ENCODE measurements at places on chromosomes 12 and 14.

- no peak for DNase-seq
Measured at GRCh38 chr12:8819666-8819980, 2.8 kb upstream of the A2ML1 start.

GRCh38 chr12:110577864-110578693 is 5.0 kb downstream of the PPTC7 start:
- DNase-seq = peak; percentile 42

DNA sequence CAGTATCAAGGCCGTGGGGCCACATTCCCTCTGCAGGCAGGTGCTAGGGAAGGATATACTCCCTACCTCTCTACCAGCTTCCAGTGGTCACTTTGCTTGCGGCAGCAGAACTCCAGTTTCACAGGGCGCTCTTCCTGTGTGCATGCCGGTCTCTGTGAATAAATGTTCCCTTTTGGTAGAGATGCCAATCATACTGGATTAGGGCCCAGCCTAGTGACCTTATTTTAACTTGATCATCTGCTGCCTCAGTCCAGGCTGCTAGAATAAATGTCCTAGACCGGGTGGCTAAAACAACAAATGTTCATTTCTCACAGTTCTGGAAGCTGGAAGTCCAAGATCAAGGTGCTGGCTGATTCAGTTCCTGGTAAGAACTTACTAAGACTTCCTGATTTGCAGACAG is 198.8 kb upstream of the TMEM132C start:
- DNase-seq = no peak

- DNase-seq = no peak
Measured at GRCh38 chr12:44667461-44667860, 208.7 kb downstream of the NELL2 start.

DNA sequence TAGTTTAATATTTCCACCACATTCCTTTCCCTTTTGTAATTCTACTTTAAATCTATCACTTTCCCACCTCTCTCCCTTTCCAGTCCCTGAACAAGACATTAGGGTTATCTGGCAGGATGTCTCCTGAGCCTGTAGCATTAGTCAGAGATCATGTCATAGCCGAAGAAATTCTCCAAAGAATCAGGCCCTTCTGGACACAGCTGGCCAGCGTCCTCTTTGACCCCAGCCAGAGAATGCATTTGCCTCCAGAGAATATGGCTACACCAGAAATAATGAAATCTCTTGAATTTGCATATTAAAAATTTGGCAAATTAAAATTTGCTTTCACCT is 56.7 kb downstream of the NTF3 start:
- no peak for DNase-seq

DNA sequence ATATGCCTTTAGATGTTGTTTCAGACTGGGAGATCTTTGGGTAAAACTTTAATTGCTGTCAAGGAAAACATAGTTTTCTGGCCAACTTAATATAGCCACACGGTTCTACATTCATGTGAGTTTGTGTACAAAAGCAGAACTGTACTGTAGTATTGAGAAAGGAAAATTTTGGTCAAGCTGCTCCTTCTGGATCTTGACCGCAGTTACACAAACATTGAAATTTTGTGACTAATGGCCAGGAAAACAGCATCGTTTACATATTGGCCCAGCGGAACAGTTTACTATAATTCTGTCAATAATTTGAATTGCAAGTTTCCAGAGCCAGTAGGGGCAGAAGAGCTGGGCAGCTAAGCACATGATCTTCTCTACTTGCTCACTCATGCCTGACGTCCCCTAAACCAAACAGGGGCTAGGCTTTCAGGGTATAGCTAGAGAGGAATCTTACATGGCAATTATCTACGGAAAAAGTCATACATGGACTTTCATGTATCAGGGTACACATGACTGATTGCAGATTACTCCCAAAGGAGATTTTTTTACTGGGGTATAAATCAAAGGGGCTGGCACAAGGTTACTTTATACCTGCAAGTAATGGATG is 11.4 kb upstream of the ART4 start:
- DNase-seq = no peak

- DNase-seq = no peak
Measured at GRCh38 chr14:22887990-22888378, 5.0 kb downstream of the REM2 start.

- DNase-seq = no peak
Measured at GRCh38 chr12:4717806-4718205, 2.4 kb upstream of the GALNT8 start.

DNA sequence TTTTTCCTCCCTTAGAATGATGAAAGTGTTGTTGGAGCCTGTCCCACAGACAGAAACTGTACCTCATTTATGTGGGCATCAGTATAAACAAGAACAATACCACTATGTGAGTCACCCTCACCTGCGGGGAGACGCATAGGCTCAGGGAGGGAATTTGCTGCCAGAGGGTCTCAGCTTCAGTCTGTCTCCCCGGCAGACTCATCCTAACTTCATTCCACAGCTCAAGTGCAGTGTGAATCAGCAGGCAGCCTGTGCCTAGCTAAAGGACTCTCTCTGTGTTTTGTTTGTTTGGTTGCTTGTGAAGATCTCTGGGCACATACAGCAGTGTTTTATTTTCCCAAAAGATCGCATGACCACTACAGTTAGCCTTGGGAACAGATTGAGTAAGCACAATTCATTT is 98.9 kb downstream of the PRKCH start:
- DNase-seq = no peak

DNA sequence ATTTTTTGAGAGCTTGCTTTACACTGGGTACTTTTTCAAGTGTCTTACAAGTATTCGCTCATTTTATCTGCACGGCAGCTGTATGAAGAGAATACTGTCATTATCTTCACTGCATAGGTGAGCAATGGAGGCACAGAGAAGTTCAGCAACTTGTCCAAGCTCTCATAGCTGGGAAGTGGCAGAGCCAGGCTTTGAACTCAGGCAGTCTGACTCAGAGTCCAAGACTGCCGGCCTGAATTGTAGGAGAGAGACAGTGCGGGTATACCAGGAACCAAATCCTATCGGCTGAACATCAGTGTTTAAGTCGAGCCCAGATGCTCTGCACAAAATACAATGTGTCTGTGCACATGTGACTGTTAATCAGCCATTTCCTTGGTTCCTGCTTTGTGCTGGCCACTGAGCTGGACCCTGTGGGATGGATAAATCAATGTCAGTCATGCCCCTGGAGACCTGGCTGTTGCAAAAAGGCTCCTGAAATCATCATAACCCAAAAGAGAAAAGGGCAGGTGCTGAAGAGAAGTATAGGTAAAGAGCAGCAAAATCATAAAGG is 474.6 kb downstream of the DPF3 start:
- DNase-seq = no peak

DNA sequence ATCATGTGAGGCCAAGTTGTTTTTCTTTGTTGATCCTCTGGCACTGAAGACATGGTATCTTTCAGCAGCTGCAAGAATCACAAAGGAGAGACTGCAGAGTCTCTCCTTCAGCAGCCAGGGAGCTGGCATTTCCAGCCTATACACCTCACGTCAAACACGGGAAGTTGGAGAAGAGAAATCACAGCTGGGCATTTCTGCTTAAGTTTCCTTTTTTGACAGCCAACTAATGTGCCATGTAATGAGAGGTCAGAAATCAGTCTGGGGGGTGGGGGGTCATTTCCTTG is 28.3 kb downstream of the PHLDA1 start:
- DNase-seq = no peak

DNA sequence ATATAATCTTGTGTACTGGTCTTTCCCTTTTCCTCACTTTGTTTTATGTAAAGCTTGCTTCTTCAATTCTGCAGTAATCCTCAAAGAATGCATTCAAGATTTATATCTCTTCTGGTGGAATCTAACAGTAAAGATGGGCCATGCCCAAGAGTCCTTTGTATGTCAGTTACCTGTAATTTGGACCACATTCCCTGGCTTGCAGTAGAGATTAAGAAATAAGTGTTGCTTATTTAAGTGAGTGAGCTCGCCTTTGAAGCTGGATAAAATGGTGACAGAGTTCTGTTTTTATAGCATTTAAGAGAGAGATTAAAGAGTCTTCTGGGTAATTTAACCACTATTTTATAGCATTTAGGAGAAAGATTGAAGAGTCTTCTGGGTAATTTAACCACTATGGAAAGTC is 262.1 kb upstream of the ATP2B1 start:
- no peak for DNase-seq

DNA sequence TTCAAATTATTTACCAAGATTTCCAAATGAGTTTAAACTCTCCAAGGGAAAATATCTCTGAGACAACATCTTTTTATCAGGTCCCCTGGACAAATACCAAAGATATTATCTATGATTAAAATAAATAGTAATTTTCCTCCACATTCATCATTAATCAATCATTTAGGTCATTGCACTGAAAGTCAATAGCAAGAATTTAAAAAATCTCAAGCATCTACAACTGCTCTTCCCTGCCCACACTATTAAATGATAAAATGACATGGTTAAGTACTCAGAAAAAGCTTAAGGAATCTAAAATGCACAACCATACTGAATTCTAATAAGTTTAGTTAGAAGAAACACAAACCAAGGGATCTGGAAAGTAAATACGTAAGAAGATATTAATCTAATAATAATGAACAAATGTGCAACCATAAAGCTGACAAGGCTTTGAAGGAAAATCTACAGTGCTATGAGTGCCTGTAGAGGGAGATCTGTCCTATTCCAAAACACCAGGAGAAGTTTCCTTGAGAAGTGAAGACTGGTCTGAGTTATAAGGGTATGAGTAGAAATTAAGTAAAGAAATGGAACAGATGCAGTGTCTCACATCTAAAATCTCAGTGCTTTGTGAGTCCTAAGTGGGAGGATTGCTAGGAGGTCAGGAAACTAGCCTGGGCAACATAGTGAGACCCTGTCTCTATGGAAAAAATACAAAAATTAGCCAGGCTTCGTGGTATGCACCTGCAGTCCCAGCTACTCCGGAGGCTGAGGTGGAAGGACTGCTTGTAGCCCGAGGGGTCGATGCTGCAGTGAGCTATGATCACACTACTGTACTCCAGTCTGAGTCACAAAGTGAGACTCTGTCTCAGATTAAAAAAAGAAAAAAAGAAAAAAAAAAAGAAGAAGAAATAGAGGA is 19.2 kb downstream of the INTS13 start:
- no peak for DNase-seq

DNA sequence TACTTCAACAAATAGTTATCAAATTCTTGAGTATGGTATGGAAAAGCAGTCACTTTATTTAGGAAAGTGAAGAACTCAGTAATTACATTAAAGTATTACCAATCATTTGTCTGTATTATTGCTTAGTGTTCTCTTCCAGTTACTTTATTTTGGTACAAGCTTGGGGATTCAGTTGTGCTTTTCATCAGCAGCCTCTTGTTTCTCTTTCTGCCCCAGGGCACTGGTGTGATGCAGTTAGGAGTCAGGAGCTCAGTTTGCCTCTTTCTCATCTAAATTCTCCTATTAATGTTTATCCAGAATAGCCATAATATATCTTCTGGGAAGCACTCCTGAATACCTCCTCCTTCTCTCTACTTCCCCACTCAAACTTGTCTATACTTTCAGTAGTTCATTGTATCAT is 25.7 kb downstream of the PMCH start:
- DNase-seq = no peak

GRCh38 chr12:105980085-105980484 is 158.7 kb downstream of the NUAK1 start:
- DNase-seq = no peak

DNA sequence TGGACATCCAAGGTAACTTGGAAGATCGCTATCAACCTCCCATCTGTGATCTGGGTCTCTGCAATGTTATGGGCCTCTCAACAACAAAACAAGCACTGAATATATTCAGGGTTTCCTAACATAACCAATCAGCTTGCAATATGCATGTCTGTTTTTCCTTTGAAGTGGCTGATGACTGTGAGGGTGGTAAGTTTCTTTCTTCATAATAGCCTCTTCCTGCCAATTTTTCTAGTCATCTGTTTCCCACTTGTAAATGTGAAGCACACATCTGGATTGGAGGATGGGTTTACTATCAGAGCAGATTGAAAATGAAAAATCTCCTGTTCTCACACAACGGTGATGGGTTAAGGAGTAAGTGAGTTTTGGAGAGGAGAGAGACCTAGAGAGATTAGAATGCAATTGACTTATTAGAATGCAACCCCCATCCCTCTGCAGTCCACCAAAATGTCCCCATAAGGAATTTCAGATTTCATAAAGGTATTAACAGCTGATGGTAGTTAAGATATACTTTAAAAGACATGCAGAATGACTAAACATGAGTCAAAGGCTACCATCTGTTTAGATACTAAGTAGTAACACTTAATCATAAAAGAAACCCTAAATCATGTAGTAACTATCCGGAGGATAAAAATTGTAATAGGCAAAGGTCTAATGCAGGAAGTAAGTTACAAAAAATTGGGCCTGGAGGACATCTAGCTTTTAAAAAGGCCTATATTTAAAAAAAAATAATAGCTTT is 58.4 kb upstream of the SAV1 start:
- no peak for DNase-seq

- no peak for DNase-seq
Measured at GRCh38 chr12:105860561-105861207, 278.1 kb downstream of the NUAK1 start.

- DNase-seq = peak; percentile 29
Measured at GRCh38 chr14:24095271-24096068, 1.4 kb downstream of the PCK2 start.

GRCh38 chr14:23517650-23518326 is 33.8 kb downstream of the ZFHX2 start:
- no peak for DNase-seq

DNA sequence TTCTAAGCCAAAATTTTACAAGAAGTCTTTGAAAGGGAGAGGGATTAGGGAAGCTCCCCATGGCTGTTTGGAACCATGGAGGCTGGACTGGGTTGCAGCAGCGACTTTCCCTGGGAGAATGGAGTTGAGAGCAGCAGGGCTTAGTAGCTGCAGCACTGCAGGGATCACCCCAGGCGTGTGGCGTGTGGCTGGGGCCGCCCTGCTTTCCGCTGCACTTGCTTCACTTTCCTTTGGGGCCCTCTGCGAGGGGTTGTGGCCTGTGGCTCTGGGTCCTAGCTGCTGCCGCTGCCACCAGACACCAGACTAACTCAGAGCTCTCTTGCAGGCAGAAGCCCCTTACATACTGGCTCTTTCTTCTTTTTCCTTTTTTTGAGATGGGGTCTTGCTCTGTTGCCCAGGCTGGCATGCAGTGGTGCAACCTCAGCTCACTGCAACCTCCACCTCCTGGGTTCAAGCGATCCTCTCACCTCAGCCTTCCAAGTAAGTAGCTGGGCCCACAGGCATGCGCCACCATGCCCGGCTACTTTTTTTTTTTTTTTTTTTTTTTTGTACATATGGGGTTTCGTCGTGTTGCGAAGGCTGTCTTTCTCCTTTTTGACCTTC is 25.4 kb downstream of the CCDC62 start:
- DNase-seq = no peak

DNA sequence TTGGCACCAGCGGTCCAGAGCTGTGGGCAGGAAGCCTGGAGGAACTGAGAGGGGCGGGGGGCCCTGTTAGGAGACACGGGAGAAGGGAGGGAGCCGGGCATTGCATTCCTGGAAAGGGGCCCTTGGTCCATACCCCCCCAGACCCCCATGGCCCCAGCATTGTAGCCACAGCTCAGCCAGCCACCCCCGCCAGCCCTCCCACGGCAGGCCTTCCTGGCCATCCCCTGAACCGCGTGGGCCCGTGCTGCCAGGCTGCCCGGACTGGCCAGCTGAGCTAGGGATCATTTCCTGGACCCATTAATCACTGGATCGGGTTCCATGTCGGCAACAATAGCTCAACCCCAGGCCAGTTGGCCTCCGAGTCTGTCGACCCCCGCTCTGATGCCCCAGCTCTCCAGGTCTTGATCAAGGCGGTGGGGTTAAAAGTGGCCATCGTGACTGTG is 39.8 kb upstream of the DIO3 start:
- no peak for DNase-seq

- DNase-seq = no peak
Measured at GRCh38 chr14:76131071-76131965, 20.4 kb upstream of the GPATCH2L start.

- no peak for DNase-seq
Measured at GRCh38 chr14:100737526-100737925, 10.8 kb downstream of the DLK1 start.
